ENCODE measurements at places on chromosomes 7 and 10.

GRCh38 chr7:80771523-80771922, 133.1 kb downstream of the CD36 start:
- DNase-seq = no peak

- no peak for DNase-seq
Measured at GRCh38 chr10:78899098-78899754, 169.5 kb upstream of the ZMIZ1 start.

DNA sequence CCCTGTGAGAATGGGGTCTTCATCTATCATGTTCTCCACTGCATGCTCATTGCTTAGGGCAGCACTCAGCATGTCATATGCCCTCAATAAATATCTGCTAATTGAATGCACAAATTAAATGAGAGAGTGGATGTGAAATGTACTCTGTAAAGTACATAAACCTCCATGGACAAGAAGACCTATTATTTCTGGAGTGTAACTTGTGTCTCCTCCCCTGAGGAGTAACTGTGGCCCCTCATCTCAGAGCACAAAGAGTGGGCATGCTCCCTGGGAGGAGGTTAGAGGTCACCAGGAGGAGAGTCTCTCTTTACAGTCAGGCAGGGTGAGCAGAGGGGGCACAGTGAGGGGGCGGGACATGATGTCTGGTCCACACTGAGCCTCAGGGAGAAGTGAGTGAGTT, 313.6 kb upstream of the PODXL start:
- no peak for DNase-seq

DNA sequence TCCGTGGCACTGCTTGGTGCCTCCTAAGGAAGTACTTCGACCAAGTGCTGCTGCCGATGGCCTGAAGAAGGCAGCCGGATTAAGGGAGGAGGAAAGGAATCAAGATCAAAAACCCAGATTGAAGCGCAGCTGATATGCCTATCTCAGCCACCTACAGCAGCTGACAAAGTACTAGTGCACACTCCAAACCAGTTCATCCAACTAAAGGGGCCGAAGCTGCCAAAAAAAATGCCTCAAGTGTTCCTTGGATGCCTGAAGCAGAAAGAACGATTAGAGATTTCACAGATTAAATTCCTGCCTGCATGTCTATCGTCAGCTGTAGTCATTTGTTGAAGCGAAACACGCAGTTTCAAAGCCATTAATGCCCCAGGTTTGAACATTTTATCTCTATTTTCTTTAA, 65.7 kb downstream of the TNRC18 start:
- DNase-seq = no peak

DNA sequence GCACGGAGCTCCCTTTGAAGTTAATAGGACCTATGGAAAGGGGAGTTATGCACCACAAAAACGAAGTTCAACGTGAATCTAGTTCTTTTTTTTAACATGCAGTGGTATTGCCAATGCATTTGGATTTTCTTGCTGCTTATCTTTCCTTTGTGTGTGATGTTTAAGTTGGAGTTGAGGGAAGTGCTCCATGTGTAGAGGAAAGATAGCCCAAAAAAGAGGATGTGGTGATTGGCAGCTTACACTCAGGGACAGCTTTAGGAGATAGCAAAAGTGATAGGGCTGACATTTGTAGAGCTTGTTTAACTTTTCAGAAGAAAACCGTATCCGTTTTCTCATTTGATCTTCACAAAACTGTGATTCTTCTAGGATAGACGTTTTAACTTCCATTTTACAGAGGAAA, 101.3 kb downstream of the MDFIC start:
- no peak for DNase-seq

- DNase-seq = peak; percentile 46
Measured at GRCh38 chr7:98250789-98251188, 1.2 kb downstream of the TECPR1 start.

GRCh38 chr10:101817337-101818118, 716 bp downstream of the OGA start:
- peak; percentile 43 for DNase-seq

DNA sequence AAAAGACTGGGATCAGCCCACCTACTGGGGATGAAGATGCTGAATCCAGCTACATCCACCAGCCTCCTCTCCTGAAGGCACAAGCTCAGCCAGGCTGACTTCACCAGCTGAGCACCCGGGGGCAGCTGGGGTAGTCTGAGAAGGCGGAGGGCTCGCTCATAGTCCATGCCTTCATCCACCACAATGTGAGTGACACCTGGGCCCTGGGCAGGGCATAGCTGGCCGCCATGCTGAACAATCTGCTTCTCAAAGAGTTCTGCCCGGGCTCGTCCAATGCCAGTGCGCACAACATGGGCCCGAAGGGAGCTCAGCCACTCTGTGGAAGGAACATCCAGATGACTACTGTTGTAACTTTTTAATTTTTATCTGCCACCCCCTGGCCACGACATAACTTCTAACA, 2.2 kb downstream of the POLL start:
- no peak for DNase-seq

- DNase-seq = no peak
Measured at GRCh38 chr7:135791543-135792362, 43.1 kb upstream of the FAM180A start.

DNA sequence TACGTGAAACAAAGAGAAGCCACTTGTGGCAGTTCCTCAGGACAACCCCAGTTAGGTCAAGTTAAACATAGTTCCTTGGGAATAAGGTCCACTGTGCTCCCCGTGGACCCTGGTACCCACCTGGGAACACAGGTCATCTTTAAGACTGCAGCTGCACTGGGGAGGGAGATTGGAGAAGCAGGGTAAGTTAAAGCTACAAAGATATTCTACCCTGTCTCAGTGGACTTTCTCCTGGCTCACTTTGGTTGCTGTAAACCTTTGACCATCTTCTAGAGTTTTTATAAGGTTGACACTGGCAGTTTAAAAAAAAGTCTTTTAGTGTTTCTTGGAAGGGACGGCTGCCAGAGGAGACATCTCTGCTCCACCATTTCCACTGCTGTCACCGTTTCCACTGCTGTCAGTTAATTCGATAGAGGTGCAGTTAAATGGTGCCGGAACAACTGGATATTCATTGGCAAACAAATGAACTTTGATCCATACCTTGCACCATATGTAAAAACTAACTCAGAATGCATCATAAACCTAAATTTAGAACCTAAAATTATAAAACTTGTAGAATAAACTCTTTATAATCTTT, 42.5 kb downstream of the LMTK2 start:
- DNase-seq = no peak

GRCh38 chr7:115124409-115124939, 202.6 kb downstream of the MDFIC start:
- DNase-seq = no peak

Measured in WERI-Rb-1 (cell line).